Caco-2 (cell line): ENCODE measurements at places on chromosomes 1 and 21. TPM values are rescaled to one million over a fixed set of nuclear protein-coding genes. Genes with fewer than 3 reads are reported as not detected.

DNA sequence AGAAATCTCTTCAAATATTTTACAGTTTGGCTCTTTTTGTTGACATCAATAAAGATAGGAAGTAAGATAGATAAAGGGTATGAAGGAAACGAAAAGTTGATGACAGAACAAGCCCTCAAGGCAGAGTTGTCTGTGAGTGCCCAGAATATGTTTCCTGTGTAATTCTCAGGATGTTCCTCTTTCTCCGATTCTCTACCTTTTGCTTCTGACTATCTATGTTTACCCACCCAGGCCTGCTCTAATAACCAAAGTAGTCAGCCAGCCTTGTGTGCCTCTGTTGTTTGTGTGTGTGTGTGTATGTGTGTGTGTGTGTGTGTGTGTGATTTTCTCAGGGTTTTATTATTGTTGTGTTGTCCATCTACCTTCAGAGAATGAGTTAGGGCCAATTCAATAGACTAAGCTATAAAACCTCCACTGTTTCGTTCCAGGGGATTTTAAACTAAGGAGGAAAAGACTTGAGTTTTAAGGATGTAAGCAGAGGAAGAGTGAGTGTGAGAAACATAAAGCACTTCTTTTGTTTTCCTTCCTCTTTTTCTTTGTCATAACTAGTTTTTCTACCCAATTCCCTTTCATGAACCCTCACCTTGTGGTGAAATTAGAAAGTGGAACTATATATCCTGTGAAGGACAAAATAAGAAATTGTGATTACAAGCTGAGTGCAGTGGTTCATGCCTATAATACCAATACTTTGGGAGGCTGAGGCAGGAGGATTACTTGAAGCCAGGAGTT lies 627.4 kb upstream of the NR5A2 start:
- DNase-seq = no peak

GRCh38 chr1:192474080-192474683 lies 101.4 kb upstream of the RGS1 start:
- no peak for DNase-seq

- DNase-seq = no peak
Observed at GRCh38 chr21:15437883-15438282, 291.9 kb upstream of the USP25 start.

DNA sequence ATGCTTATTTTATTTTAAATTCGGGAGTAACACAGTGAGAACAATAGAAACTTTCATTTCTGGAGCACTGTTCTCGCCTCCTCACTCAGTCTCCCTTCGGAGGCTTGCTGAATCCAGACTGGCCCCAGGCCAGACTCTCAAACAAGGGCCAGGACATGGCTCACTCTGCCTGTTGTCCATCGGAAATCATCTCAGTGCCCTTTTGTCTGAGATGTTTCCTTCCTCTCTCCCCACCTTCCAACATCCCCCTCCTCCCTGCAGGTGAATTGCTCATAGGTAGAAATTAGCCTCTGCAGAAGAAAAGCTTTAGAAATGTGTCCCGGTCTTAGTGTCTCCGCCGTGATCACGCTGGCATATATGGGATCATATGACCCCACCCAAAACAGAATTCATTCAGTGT lies 55.2 kb downstream of the ERG start:
- DNase-seq = no peak

- DNase-seq = no peak
Observed at GRCh38 chr1:82731216-82731615, 930.5 kb downstream of the ADGRL2 start.

GRCh38 chr1:230212405-230212936 lies 145.4 kb downstream of the GALNT2 start:
- no peak for DNase-seq

DNA sequence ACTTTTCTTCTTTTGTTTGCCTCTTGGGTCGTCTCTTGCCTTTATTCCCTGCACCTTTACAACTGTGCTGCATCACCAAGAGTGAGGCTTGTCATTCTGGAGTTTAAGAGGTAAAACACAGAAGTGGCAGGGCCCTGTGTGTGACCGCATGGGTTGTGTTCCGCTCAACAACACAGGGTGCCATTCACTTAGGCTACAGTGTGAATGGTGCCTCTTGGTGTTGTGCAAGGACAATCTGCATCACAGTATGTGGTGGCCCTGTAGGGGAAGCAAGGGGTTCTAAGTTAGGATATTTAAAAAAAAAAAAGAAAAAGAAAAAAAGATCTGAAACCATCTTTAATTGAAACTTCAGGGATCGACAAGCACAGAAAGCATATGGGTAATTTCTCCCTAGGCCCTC lies 38.2 kb downstream of the BRINP2 start:
- DNase-seq = no peak

GNAT2 gene
- total RNA-seq = not detected in 2 replicates

FAM78B gene
- 0.21 TPM in 1 of 2 replicates, not detected in the other for total RNA-seq
